ENCODE measurements at places on chromosomes 11 and 22.

DNA sequence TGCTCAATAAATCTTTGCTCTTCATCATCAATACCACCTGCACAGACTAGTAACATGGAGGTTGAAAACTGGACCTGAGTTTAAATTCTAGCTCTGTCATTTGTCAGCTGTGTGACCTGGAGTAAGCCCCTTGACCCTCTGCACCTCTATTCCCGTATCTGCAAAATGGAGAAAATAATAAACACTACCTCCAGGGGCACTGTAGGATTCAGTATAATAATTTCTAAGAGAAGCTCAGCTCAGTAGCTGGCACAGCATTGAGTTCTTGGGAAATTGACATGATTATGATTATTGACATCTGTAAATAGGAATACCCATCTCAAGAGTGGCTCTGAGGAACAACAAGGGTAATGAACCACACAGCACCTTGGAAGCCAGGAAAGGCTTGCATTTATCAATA lies 78.4 kb downstream of the MN1 start:
- DNase-seq, result no peak

- DNase-seq, result no peak
Observed at GRCh38 chr11:62015615-62016014, 48.2 kb upstream of the FTH1 start.

GRCh38 chr11:57460758-57461749 lies 726 bp downstream of the RTN4RL2 start:
- DNase-seq, result no peak

- DNase-seq, result no peak
Observed at GRCh38 chr11:40269865-40270264, 1189.6 kb downstream of the LRRC4C start.
